ENCODE measurements at places on chromosomes 5 and 9.

DNA sequence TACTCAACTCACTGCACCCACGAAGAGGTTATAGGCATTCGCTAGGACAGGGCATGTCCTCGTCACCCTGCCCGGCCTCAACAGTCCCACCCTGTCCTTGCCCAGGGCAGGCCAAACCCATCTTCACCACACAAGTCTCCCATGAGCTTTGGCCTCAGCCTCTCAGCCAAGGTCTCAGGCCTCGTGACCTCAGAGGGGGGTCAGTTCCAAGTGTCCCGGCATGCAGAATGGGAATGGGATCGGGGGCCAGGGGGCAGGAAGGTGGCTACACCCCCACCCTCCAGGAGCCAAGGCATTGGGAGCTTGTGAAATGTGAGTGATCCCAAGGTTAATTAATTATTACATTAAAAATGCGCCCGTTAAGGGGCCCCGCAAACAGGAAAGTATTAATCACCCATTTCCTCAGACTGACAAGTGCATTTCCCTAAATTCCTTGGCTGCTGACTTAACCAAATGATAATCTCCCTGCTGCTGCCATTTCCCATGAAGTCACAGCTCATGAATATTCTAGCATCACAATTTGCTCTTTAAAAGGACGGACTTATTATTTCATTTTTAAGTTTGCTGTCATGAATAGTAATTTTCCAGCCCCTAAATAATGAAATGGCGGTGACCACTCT lies 8.0 kb upstream of the UBAC1 start:
- no peak for DNase-seq

GRCh38 chr5:10555277-10555684 lies 8.6 kb upstream of the ANKRD33B start:
- DNase-seq, result no peak

GRCh38 chr9:134061688-134062371 lies 6.0 kb downstream of the BRD3 start:
- no peak for DNase-seq

DNA sequence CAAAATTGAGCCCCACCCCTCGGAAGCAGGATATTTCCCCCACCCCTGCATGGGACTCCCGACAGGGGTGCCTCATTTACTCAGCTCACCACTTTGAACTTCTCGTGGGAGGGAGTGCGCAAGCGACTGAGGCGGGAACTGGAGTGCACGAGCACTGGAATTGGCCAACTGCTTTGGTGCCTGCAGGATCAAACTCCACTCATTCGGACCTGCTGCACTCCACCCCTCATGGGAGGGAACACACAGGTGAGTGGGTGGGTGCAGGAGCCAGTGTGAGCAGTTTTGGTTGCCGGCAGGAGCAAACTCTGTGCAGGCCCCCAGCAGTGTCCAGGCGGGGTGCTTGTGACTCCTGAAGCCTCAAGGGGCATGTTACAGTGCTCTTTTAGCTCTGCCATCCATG lies 301.2 kb downstream of the TUSC1 start:
- no peak for DNase-seq

GRCh38 chr5:83077662-83078261 lies 415 bp downstream of the XRCC4 start:
- no peak for DNase-seq

GRCh38 chr5:170769246-170769645 lies 14.3 kb upstream of the GABRP start:
- DNase-seq, result no peak

DNA sequence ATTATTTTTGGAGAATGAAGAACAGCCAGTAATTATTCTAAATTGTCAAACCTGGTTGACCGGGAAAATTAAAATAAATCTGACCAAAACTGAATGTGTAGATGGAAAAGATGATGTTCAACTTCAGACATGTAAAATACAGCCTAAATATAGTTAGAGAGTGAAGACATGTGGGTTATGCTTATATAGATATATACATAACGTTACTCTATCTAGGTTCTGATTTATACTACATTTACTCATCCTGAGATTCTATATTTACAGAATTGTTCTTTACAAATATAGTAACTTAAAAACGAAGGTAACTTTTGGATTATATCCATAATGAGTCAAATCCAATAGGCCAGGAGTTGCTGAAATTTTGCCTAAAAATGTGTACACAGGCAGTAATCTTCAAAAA lies 20.8 kb upstream of the THG1L start:
- DNase-seq, result no peak

DNA sequence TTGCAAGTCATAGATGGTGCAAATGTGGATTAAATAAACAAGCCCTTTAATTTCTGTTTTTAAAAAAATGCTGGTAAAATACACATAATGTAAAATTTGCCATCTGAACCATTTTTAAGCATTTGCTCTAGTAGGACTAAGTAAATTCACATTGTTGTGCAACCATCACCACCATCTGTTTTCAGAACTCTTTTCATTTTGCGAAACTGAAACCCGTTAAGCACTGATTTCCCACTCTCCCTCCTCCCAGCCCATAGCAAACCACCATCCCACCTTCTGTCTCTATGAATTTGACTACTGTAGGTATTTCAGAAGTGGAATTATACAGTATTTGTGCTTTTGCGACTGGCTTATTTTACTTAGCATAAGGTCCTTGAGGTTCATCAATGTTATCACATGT lies 103.3 kb upstream of the CNTLN start:
- DNase-seq, result no peak

DNA sequence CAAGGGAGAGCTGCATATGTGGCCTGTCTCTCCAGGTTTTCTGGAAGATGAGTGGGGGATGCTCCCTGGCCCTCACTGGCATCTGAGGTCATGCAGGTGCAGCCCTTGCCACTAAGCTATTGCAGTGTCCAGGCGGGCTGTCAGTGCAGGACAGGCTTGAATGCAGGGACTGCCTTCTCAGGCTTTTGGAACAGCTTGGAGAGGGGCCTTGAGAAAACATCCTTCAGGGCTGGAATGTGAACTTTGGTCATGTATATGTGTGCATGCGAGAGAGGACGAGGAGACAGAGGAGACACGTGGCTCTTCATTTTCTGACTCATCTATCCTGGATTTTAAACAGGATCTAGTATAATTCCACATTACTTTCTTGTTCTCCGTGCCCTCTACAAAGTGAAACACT lies 90.3 kb downstream of the MACROH2A1 start:
- DNase-seq, result no peak

GRCh38 chr5:14880688-14881087 lies 9.1 kb upstream of the ANKH start:
- DNase-seq, result no peak

- no peak for DNase-seq
These were observed 153.4 kb downstream of the TMEM161B start for GRCh38 chr5:88115211-88115610.

- DNase-seq, result no peak
These were observed 143.5 kb upstream of the MRPS30 start for GRCh38 chr5:44665101-44665701.

DNA sequence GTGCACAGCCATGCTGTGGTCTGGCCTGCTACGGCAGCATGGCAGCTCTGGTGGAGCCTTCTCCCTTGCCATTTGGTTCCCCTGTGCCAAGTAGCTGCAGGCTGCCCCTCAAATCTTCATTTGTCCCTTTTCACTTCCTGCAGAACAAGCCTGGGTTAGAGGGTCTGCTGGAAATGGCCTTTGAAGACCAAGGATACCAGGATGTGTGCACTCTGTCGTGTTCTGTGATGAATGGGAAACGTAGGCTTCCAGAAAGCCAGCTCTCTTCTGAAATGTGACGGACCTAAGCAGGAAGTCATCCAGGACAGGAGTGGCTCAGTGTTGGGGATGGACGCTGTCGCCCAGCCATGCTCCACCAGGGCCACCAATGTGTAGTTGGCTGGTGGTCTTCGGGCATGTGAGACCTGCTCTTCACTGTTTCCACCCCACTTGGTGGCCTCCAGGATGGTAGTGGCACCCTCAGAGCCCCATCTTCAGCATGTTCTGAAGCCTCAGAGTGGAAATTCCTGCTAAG lies 3.4 kb upstream of the POMT1 start:
- DNase-seq, result no peak

- DNase-seq, result no peak
These were observed 22.8 kb downstream of the SARDH start for GRCh38 chr9:133715295-133715865.

DNA sequence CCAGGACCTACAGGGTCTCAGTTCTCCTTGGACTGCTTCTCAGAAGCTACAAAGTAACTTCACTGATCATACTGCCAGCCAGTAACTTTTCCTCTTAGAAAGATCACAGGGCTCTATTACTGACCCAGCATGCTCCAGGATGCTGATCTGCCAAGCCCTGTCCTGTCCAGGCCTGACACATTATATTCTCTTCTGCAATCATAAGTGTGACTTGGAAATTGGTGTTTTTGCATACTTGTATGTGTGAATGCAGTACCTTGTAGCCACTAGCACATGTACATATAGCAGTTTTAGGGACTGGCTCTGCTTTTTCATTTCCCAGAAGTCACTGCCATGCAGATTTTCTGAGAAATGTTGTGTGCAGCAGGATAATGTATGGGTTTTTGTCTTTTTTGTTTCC lies 40.1 kb upstream of the CCNH start:
- no peak for DNase-seq

- no peak for DNase-seq
These were observed 22.4 kb downstream of the LHX2 start for GRCh38 chr9:124033967-124034366.

DNA sequence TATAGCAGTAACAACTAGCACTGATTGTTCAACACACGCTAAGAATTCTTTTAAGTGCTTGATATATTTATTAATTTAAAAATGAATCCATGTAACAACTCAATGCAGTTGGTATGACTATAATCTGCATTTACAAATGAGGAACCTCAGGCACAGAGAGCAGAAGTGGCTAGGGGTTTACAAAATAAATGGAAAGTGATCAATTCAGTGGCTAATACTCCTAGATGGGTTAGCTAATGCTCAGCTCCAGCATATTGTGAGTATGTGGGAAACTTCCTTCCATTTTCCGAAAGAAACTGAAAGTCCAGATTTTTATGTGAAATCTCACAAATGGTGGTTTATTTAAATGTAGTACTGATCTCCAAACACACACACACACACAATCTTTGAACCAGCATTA lies 128.0 kb downstream of the RFX3 start:
- no peak for DNase-seq

GRCh38 chr5:55993731-55994494 lies 850 bp downstream of the IL6ST start:
- DNase-seq, result no peak

DNA sequence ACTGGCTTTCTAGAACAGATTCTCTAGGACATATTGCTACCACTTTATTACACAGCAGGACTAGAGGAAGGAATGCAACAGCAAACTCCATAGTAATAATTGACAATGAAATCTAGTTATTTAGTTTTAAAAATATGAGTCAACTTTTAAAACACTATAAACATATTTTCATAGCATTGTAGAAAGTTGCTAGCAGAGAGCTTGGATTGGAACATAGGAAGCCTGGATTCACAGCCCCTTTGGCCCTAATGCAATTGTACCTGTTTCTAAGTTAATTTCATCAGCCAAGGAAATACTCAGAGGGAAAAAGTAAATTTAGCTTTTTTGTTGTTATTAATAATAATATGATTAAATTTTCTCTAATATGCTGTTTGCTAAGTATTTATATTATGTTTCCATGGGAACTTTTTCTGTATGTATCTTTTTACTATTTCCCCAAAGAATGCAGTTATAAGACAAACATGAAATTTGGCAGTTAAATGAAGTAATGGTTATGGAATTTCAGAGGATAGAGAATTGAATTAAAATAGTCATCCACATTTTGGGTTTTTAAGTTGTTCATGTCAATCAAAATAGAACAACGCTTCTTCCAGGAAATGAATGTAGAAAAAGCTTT lies 45.6 kb downstream of the VCAN start:
- no peak for DNase-seq

GRCh38 chr5:149489605-149490037 lies 61.6 kb downstream of the CSNK1A1 start:
- no peak for DNase-seq

DNA sequence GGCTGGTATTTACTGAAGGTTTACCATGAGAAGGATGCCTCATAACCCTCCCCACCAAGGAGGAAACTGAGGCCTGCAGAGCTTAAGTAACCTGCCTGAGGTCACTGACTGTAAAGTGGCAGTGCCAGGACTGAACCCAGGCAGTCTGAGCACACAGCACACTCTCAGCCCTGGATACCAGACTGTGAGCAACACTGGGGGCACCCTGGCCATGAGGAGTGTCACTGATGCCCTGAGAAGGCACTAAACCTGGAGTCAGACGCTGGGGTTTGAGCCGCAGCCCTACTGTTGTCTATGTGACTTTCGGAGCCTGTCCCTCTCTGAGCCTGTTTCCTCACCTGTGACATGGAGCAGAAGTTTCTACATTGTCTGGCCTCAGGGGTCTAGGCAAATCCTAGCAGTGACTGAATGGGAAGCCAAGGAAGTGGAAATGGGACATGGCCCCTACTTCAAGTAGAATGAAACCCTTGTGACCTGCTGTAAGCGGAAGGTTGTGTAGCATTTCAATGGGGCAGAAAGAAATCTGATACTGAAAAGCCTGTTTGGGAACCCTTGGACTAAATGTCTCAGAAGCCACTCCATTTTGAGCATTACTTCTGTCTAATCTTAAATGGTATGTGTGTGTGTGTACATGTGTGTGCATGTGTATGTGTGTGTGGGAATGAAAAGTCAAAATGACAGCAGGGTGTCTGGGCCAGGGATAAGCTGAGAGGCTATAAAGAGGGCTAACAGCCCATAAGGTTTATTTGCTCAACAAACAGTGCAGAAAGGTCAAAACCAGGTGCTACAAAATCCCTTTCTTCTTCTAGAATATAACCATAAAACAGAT lies 36.0 kb downstream of the B4GALT1 start:
- DNase-seq, result no peak

DNA sequence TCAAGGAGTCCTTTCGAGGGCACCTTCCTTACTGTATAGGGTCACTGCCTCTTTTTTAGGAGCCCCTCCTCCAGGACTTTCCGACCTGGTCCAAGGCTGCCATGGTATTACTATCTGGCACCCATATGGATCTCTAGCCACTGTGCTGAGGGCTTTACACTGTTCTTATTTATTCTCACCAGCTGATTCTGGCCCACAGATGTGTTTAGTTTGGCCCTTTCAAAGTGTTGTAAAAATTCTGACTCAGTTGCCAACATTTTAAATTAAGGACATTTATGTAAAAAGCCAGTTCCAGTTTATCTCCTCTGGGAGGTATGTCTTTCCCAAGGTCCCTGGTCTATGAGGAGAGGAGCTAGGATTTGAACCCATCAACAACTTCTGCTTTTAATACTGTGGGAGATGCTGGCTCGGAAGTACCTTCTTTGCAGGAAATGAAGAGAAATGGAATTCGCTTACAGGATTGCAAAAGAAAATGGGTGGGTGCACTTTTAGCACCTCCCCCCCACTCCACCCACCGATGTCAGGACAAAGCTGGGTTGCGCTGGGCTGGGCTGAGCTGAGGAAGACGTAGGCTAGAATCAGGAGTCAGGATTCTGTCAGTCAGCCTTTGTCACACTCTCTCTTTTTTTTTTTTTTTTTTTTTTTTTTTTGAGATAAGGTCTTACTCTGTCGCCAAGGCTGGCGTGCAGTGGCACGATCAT lies 7.8 kb downstream of the JADE2 start:
- no peak for DNase-seq

Measured in activated CD4-positive, alpha-beta T cell treated with anti-CD3 and anti-CD28 coated beads, Interleukin-2, amount 50 U/mL, for 4 hours (primary cell).